NCI-H510A (cell line): ENCODE measurements at places on chromosomes 2 and 18.

- no peak for DNase-seq
These were observed 18.0 kb upstream of the MBP start for GRCh38 chr18:77150588-77150987.

GRCh38 chr2:205511641-205512040, 170.7 kb upstream of the NRP2 start:
- no peak for DNase-seq

- no peak for DNase-seq
These were observed 36.6 kb downstream of the GORASP2 start for GRCh38 chr2:170965446-170966225.

DNA sequence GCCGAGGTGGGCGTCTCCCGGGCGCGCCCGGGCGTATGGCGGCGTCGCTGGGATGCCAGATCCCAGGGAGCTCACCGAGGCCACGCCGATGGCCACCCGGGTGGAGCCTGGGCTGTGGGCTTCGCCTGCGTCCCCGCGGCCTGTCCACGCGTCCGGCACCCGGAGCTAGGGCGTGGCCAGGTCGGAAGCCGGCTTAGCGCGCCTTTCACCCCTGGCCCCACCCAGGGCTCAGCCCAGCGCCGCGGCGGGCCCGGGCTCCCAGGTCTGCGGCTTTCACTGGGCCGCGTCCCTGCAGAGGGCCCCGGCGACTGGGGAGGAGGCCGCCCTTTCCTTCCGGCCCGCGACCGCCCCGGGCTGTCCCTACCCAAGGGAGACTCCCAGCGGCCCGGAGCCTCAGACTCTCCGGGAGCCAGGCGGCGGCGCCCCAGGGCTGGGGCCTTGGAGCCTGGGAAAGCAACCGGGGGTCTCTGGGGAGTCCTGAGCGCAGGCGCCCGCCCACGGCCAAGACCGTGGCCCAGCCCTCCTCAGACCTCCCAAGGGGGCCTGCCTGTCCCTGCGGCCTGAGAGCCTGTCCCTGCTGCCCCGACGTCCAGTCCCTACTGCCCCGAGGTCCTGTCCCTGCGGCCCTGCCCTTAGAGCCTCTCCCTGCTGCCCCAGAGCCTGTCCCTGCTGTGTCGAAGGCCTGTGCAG, 36.3 kb upstream of the ITM2C start:
- no peak for DNase-seq

DNA sequence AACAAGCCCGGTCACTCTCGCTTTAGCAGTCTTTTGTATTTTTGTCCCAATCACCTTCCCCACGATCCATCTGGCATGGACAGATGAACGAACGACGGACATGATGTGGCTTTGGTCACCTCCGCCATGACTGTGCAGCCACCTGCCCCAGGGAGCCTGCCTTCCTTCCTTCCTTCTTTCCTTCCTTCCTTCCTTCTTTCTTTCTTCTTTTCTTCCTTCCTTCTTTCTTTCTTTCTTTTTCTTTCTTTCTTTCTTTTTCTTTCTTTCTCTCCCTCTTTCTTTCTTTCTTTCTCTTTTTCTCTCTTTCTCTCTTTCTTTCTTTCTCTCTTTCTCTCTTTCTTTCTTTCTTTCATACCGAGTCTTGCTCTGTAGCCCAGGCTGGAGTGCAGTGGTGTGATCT, 39.0 kb downstream of the ATP8B1 start:
- DNase-seq, result no peak

GRCh38 chr2:237315170-237315828, 98.7 kb downstream of the COL6A3 start:
- DNase-seq, result no peak

- DNase-seq, result no peak
These were observed 119.0 kb upstream of the ITGA6 start for GRCh38 chr2:172308253-172308935.

DNA sequence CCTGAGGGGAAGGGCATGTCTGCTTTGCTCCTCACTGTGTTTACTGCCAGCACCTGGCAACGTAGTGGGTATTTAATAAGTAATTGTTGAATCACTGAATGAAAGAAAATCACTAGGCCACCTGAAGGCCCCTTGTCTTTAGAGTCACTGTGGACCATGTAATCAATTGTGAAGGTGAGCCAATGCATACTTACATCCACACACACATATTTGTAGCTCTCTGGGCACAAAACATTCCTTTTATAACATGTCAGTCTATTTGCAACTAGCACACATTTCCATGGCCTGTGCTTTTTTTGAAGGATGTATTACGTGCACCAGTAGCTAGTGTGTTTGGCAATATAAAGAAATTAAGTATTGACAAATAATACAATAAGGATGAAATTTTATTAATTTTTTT, 11.2 kb downstream of the ATP8B1 start:
- no peak for DNase-seq

GRCh38 chr18:31046916-31047315, 4.4 kb upstream of the DSC3 start:
- no peak for DNase-seq

GRCh38 chr2:69577467-69578197, 65.9 kb downstream of the AAK1 start:
- no peak for DNase-seq

- no peak for DNase-seq
These were observed 25.4 kb downstream of the HDAC4 start for GRCh38 chr2:239375278-239376061.

- no peak for DNase-seq
These were observed 5.3 kb upstream of the REG1A start for GRCh38 chr2:79114797-79115494.

DNA sequence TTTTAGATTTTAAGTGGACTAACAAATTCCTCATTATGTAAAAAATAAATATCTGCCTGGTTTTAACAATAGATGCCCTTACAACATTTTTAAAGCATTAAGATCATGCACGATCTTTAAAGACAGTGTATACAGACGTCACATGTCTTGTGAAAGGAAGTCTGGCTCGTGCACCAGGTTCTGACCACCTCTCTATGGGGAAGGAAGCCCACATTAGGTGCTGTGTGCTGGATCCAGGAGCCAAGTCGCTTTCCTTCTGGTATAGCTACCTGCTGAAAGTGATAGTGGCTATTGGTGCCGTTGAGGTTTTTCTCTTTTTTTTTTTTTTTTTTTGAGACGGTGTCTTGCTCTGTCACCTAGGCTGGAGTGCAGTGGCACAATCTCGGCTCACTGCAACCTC, 116.5 kb downstream of the NCK2 start:
- DNase-seq, result no peak

DNA sequence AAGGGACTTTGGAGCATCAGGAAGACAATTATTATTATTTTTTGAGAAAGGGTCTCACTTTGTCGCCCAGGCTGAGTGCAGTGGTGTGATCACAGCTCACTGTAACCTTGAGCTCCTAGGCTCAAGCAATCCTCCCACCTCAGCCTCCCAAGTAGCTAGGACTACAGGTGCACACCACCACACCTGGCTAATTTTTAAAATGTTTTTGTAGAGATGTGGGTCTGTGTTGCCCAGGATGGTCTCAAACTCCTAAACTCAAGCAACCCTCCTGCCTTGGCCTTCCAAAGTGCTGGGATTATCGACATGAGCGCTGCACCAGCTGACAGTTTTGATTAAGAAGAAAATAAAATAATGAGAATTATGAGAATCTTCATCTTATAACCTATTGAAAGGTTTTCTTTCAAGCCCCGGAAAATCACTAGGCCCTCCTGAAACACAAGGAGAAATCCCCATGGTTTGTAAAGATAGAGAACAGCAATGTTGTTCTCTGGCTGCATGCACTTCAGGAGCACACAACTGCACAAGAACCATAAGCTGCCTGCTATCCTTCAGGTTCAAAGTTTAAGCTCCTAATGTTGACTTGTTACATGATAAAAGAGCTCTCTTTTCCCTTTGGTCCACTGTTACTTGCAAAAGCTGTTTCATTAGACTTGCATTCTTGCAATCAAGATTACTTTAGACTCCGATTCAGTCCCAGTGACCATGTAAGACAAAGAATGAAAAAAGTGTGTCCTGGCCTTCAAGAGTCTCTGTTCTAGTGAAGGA, 16.8 kb downstream of the NPC1 start:
- no peak for DNase-seq

- DNase-seq, result no peak
These were observed 394.9 kb upstream of the ZEB2 start for GRCh38 chr2:144914622-144915318.

DNA sequence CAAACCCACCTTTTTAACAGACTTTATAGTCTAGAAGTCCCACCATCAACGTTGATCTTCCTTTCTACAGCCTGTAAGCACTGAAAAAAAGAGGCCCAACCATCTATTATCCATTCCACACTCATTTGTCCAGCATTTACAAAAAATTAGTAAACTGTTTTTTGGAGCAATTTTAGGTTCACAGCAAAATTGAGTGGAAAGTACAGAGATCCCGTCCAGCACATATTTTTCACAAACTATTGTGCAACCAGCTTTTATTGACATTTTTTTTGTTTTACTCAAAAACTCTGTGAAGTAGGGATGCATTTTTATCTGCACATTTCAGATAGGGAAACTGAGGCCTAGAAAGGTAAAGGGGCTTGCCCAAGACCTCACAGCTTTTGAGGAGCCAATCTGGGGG, 68.6 kb downstream of the TNP1 start:
- no peak for DNase-seq

GRCh38 chr2:85886590-85886989, 2.2 kb downstream of the ST3GAL5 start:
- no peak for DNase-seq

DNA sequence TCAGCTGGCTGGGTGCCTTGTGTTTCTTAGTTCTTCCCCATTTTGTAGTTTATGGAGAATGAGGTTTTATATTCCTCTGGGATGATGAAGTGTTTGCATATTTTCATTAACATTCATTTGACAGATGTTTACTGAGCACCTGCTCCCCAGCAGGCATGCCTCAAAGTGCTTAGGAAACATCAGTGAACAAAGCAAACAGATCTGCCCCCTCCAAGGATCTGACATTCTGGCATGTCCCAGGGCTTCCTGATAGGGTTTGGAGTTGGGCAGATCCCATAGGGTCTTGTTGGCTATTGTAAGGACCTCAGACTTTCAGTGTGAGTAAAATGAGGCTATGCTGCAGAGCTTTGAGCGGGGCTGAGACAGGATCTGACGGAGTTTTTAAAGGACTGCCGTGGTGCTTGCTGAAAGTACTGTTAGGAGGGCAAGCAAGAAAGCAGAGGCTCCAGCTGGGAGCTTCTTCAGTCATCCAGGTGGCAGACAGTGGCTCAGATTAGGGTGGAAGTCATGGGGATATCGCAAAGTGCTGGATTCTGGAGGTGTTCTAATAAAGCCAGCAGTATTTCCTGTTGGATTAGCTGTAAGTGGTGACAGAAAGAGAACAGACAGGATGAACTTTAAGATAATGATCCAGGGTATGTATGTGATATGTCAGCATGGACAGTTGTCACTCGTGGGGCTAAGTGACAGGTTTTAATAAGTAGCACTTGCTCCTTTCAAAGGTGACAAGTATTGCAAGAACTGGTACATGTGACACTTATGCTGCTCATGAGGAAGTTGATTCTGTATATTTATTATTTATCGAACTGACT, 11.3 kb upstream of the IAH1 start:
- no peak for DNase-seq

GRCh38 chr2:85972355-85972754, 83.6 kb upstream of the ST3GAL5 start:
- DNase-seq, result no peak

GRCh38 chr18:47283476-47283875, 32.0 kb upstream of the SKOR2 start:
- no peak for DNase-seq

GRCh38 chr2:111030945-111031344, 89.8 kb upstream of the BCL2L11 start:
- no peak for DNase-seq

- no peak for DNase-seq
These were observed 4.5 kb upstream of the SP5 start for GRCh38 chr2:170710609-170710979.

GRCh38 chr2:158197940-158198339, 96.3 kb downstream of the UPP2 start:
- DNase-seq, result no peak

- DNase-seq, result no peak
These were observed 2.0 kb downstream of the IDH1 start for GRCh38 chr2:208252716-208253492.

DNA sequence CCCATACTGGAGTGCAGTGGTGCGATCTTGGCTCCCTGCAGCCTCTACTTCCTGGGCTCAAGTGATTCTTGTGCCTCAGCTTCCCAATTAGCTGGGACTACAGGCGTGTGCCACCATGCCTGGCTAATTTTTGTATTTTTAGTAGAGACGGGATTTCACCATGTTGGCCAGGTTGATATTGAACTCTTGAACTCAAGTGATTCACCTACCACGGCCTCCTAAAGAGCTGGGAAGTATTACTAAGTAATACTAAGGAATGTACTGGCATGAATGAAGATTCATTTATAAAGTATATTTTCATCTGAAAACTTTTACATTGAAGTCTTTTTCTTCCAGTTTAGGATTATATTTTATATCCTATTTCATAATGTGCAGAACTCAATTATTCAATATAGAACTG, 38.1 kb downstream of the NUP35 start:
- DNase-seq, result no peak

DNA sequence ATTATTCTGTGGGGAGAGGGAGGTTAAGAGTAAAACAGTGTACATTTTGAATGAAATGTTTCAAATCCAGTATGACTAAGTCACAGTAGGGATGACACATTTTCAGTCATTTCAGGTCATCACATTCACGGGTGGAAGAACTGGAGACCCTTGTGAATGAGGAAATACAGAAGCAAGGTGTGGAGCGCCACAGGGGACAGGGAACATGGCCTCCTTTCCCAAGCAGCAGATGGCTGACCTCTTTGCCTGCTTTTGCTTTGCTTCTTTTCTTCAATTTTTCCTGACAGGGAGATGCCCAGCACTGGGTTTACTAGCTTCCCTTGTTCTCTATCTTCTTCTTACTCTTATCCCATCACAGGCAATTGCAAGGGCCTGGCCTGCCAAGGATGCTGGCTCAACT, 278.9 kb upstream of the DLGAP1 start:
- DNase-seq, result no peak

DNA sequence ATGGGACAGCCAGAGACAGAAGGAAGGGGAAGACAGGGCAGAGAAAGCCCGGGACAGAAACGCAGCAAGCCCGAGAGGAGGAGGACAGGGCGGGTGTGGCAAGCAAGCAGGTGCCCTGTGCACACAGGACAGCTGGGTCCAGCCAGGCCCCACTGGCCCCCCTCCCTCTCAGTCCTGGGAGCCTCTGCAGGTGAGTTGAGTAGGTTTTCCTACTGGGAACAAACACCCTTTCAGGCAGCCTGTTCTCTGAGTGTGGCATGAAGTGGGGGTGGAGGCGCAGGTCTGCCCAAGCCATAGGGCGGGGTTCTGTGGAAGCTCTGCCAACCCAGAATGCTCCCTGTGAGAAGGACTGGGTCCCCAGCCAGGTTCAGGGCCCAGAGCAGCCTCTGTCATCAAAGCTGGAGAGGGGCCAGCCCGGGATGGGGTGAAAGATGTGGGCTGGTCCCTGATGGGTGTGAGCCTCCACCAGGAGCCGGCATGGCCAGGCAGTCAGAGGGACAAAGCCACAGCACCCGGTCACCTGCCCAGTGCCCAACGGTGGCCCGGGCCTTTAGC, 129.4 kb downstream of the TFCP2L1 start:
- DNase-seq, result peak; percentile 93

- no peak for DNase-seq
These were observed 244.1 kb downstream of the LDLRAD4 start for GRCh38 chr18:13462686-13463085.
